ENCODE measurements at places on chromosomes 1 and 21.

GRCh38 chr1:56774067-56774609 lies 45.1 kb downstream of the FYB2 start:
- no peak for DNase-seq

DNA sequence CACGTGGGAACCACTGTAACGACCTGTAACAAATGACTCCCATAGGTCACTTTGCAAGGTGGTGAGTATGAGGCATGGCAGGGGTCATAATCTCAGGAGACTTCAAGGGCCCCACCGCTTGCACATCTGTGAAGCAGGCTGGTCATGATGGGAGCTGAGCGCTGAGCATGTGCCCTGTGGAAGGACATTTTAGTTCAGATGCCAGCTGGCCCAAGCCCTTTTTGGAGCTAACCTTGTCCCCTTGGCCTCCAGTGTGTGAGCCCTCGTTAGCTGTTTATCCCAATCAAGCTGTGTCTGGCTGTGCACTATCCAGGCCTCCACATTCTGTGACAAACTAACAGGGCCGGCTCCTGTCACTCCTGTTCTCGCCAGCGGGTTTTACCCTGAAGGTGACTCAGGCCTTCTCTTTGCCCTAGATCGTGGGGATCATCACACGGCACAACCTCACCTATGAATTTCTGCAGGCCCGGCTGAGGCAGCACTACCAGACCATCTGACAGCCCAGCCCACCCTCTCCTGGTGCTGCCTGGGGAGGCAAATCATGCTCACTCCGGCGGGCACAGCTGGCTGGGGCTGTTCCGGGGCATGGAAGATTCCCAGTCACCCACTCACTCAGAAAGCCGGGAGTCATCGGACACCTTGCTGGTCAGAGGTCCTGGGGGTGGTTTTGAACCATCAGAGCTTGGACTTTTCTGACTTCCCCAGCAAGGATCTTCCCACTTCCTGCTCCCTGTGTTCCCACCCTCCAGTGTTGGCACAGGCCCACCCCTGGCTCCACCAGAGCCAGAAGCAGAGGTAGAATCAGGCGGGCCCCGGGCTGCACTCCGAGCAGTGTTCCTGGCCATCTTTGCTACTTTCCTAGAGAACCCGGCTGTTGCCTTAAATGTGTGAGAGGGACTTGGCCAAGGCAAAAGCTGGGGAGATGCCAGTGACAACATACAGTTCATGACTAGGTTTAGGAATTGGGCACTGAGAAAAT lies 7.6 kb downstream of the NPPA start:
- no peak for DNase-seq

DNA sequence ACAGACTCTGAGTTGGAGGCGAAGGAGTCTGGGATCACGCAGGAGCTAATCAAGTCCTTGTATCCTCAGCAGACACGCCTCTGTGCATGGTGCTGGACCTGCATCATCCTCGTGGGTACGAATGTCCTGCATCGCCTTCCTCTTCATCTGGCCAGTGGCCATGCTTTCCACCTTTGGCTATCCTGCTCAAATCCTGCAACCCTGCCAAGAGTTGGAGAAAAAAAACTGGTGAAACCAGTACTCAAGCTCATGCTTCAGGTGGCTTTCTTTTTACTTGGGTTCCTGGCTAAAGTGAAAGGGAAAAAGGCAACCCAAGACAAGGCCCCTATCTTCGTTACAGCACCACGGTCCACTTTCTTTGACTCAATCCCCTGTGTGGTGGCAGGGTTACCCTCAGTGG lies 8.9 kb downstream of the SETSIP start:
- DNase-seq, result no peak

DNA sequence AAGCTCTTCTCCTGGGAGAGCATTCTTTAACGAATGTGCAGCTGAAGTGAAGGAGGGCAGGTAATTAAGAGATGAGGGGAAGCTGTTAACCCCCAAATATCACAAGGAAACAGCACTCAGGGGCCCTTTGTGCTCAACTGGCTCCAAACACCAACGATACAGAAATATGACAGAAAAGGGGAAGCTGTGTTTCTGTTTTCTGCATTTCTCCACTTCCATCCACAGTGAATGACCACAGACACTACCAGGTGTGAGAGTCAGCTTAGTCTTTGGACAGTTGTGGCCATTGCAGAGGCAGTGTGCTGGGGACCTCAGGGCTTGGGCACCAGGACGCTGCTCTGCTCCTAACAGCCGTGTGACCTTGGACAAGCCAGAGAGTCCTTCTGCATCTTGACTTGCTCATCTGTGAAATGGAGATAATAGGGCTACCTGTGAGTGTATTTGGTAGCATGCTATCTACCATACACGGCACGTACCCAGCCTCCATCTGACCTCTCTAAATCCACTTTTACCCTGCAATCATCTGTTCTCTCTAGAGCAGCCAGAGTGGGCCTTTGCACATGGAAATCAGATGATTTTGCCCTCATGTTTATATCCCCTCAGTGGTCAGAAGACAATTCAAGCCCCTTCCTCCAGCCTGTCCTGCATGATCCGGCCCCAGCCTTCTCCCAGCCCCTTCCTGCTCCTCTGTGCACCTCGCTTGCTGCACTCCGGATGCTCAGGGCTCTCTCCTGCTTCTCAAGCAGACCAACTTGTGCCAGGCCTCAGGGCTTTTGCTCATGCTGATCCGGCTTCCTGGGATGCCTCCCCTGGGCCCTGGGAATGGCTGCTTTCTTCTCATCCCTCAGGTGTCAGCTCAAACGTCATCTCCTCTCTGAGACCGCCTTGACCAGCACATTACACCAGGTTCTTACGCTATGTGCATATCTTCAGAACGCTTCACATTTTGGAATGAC lies 4.7 kb upstream of the TINAGL1 start:
- DNase-seq, result no peak

DNA sequence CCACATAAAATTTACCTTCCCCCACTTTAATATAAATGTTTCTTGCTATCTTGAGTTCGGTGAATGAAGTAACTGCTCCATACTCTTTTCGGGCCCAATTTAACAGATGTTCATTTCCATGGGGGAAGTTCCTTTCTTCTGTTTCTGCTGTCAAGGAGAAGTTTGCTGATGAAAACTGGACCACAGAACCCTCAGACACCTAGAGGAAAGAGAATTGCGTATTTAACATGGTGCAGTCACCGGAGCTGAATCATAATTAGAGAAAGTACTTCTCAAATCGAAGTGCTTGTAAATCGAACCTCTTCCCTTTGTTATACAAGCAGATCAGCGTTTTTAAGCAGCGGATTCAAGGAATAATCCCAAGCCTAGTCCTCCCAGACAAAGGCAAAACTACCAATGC lies 151.2 kb downstream of the TGFBR3 start:
- DNase-seq, result no peak

GRCh38 chr21:32366191-32366590 lies 26.6 kb downstream of the URB1 start:
- no peak for DNase-seq

DNA sequence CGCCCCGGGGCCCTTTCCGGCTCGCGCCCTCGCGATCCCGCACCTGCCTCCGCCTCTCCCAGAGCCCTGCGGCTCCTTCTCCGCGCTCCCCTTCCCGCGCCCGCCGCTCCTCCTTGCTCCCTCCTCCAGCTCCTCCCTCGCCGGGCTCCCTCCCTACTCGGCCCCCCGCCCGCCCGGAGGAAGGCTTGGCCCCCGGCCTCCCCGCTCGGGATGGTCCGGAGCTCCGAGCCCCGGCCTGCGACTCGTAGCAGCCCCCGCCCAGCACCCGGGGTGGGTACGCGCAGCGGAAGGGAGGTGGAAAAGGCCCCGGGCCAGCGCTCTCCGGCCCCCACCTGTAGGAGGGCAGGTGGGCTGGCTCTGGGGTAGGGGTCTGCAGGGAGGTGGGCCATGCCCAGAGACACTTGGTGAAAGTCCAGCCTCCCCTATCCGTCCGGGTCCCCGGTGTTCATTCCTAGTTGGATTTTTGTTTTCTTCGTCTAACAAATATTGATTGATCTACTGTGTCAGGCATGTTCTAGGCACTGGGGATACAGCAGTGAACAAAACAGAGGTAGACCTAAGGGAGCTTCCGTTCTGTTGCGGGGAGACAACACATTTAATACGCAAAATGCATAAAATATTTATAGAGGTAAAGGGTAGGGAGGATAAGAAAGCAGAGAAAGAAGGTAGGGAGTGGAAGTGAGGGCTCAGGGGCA lies at the start of gene HTR1D:
Gene HTR1D (minus strand): TSS at position 82 of the 695 bp plus-strand sequence. CDS start 23,283 bp downstream, outside the sequence.
- DNase-seq, result no peak

- DNase-seq, result no peak
These were observed 28.5 kb upstream of the C1orf198 start for GRCh38 chr1:230896779-230897178.

GRCh38 chr1:54001591-54001990 lies 16.4 kb downstream of the LDLRAD1 start:
- no peak for DNase-seq

- no peak for DNase-seq
These were observed 44.6 kb downstream of the SLX9 start for GRCh38 chr21:44984428-44984791.

DNA sequence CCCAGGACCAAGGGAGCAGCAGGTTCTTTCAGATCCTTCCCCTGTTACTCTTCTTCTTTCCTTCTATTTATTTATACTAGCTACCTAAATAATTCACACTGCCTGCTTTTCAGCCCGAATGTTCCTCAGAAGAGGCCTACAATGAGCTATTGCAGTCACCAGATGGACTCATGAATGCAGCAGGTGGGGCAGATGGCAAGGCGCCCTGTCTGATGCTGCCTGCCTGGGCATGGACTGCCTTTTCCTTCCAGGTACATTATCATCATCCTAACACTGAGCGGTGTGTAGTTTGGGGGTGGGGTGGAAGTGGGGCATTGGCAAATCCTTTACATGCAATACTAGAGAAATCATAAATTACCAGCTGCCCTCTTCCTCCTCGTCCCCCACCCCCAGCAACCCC lies 17.6 kb downstream of the ESRRG start:
- DNase-seq, result no peak

DNA sequence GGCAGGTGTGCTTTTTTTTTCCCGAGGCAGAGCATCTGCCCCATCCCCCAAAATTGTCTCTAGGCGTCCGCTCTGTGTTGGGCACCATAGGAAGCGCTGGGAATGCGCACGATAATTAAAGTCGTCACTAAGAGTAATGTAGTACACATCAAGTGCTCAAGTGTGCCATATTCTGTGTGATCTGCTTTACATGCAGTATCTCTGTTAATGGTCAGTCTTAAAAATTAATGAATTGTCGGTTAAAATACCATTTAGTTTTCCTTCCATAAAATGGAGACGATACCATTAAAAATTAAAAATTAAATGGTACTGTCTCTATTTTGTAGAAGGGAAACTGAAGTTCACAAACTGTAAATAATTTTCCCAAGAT lies 544 bp upstream of the CCT8 start:
- no peak for DNase-seq

DNA sequence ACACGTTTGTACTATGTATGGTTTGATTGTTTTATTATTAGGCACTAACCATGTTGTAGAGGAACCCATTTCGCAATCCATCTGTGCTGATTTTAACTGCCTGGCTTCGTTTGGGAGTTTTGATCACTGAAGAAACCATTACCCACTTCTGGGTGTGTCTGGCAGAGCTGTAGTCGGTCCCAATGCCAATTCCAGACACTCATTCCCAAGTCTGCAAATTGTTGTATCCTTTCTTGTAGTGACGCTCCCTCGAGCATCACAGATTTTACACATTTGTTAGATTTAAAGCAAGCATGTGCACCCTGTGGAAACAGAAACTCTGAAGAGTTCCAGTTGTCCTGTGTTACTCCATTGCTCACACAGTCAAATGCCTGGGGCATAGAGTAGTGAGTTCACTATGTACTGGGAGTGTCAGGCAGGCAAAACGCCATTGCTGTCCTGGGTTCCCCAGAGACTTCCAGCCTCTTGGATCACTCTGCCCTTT lies 31.0 kb upstream of the EFCAB14 start:
- DNase-seq, result no peak

- DNase-seq, result no peak
These were observed 250.0 kb downstream of the FOXD2 start for GRCh38 chr1:47687631-47688460.

- DNase-seq, result no peak
These were observed 2.2 kb upstream of the UBXN10 start for GRCh38 chr1:20183616-20184271.

DNA sequence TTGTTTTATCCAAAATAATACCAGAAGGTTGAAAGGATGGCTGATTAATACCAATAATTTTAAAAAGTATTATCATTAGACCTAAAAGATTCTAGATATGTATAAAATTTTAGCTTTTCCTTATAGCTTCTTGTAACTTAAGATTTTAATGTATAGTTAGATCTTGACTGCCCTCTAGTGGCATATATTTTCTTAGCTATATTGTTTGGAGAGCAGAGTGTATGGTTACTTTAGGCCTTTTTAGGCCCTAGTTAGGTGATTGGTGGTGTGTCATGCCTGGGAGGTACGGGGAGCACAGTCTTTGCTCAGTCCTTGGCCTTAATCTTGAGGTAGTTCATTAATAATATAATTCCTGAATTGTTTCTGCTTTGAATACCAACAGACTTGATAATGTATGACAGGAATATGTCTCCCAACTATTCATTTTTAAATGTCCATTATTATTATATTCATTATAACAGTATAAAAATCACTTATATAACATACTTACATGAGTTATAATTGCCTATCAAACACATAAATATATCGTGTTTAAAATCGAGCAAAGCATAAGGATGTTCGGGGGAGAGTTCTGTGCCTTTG lies 328.4 kb downstream of the ZP4 start:
- DNase-seq, result peak; percentile 64

DNA sequence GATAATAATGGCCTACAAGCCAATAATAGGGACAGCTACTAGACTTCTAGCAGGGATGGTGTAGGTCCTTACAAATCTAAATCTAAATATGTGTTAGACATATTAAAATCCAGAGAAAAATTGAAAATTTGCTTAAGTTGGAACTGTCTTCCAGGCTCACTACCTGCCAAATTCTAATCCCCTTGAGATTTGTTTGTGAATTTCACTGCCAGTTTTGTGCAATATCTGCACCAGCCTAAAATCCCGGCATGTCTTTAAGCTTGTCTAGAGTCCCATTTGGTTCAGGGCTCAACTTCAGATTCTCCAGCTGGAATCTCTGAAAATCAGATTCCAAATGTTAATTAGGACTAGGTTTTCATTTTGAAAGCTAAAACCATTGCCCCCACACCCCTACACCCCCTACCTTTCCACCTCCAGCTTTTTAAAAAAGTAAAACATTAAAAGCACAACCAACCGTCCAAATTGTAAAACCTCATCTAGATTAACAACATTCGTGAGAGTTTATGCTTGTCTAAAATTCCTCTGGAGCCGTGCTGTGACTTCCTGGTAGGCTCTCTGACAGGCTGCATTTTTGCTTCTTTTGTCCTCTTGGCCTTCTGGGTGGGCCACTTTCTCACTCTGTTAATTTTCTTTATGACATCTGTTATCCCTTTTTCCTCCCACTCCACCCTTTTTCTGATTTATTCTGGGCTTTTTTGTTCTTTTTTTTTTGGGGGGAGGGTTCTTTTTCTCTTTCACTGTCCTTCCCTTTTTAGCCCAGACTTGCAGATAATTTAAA lies 348.7 kb downstream of the PAPPA2 start:
- DNase-seq, result no peak

GRCh38 chr1:167122568-167122967 lies 28.7 kb downstream of the STYXL2 start:
- no peak for DNase-seq

GRCh38 chr1:200558866-200559459 lies 61.6 kb downstream of the KIF14 start:
- DNase-seq, result peak; percentile 37

- DNase-seq, result peak; percentile 39
These were observed 26.5 kb downstream of the CD247 start for GRCh38 chr1:167491586-167492461.

All from CD4-positive, alpha-beta T cell treated with Interleukin-10 for 1 hour (primary cell).